IPS DF 6.9 (cell line): ENCODE measurements at places on chromosomes 12 and 14.

DNA sequence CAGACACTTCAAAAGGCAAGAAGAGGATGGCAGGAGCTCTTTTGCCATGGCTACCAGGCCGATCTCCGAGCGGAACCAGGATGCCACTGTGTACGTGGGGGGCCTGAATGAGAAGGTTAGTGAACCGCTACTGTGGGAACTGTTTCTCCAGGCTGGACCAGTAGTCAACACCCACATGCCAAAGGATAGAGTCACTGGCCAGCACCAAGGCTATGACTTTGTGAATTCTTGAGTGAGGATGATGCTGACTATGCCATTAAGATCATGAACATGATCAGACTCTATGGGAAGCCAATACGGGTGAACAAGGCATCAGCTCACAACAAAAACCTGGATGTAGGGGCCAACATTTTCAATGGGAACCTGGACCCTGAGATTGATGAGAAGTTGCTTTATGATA is 9.8 kb downstream of the GARIN2 start:
- no peak for DNase-seq

DNA sequence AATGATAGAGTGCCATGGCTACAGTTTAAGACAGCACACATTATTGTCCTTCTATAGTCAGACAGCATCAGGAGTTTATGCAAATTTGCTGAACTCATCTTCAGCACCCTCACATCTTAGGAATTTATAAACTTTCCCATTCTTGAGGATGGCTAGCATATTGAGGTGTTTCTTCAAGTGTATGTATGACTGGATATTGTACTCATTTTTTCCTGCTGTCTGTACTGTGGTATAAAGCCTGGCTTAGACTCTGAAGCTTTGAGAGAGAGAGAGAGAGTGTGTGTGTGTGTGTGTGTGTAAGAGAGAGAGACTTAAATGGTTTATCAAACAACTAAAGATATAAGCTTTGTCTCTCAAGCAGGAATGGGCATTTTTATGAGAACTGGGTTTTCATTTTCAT is 161.6 kb downstream of the PIK3C2G start:
- no peak for DNase-seq

GRCh38 chr12:78457938-78458337 is 406.6 kb upstream of the SYT1 start:
- DNase-seq: no peak

- peak; percentile 60 for DNase-seq
Measured at GRCh38 chr12:52213564-52214420, 19.3 kb upstream of the KRT7 start.

DNA sequence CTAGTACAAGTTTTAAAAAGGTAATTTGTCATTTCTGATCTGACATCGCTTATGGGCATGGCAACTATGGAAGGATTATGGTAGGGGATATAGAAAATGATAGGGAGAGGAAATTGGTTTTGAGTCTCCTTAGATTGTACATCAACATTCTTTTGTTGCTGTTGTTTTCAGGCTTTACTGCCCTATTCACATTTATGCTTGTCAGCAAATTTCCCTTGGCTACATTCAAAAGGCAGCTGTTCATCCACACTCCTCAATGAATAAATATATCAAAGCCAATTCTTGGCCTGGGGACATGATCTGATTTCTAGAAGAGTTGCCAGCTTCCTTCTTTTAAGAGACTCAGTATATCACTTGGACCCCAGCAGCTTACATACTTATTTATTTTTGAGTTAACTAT is 283.4 kb downstream of the CEP128 start:
- no peak for DNase-seq
